ENCODE measurements at places on chromosomes 6 and 20.
A peak's percentile ranks its signal among the peaks of the same experiment; 100 is the strongest.

DNA sequence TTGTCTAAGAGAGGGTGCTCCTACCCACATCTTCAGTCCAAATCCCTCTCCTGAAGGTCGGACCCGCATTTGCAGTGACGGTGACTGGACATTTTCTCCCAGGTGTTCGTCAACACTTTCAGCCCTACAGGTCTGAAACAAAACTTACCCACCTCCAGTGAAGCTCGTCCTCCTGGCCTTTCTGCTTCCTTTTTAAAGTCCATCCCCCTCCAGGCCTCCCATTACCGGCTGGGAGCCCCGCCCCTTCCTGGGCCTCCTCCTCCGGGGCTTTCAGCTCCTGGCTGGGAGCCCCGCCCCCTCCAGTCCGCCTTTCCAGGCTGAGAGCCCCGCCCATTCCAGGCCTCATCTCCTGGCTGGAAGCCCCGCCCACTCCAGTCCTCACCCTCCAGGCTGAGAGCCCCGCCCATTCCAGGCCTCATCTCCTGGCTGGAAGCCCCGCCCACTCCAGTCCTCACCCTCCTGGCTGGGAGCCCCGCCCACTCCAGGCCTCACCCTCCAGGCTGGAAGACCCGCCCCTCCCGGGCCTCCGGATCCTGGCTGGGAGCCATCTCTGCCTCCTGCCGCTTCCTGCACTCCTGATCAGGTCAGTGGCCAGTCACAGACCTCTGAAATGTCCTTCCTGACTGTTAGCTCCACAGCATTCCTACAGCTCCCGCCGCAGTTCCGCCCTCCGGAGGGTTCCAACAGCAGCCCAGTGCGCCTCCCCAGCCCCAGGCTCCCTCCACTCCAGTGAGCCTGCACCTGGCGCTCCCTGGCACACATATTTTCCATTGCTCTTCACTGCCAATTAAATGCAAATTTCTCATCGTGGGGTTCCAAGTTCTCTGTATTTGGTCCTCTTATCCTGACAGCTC lies 98.5 kb downstream of the LY86 start:
- DNase-seq = peak; percentile 97

DNA sequence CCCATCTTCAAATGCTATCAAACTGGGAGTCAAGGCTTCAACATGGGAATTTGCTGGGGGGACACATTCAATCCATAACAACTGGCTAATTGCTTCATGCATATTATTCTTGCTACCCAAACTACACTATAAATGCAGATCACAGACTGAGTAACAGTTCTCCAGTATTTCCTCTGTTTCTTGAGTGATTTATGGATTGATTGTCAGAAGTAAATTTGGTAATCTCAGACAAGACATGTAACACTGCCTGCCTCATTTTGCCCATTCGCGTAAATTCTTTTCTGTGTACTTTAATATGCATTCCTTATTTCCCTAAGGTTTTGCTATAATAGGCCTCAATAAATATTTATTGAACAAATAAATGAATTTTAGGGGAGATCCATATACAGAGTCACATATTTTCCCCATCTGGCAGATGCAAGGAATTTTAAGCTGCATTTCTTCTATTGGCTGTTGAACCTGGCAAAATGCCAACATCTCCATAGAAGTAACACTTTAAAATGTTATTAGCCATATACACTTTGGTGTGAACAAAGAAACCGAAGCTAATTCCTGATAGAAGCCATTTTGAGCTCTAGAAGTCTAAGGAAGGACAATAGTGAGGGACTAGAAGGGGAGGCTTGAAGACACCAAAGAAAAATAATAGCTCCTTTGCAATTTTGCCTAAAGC lies 98.2 kb downstream of the QRSL1 start:
- no peak for DNase-seq

- DNase-seq = no peak
These were observed 41.8 kb downstream of the RIPOR3 start for GRCh38 chr20:50649590-50649989.

GRCh38 chr6:37693079-37693478 lies 4.6 kb downstream of the MDGA1 start:
- no peak for DNase-seq

GRCh38 chr6:159535656-159536350 lies 157.2 kb downstream of the SOD2 start:
- no peak for DNase-seq

GRCh38 chr6:25266456-25267100 lies 12.6 kb upstream of the CARMIL1 start:
- no peak for DNase-seq

- DNase-seq = no peak
These were observed 118.2 kb downstream of the RPS12 start for GRCh38 chr6:132932588-132932987.

- DNase-seq = no peak
These were observed 6.5 kb upstream of the BMP6 start for GRCh38 chr6:7719364-7719850.

GRCh38 chr6:118886641-118887040 lies 7.3 kb upstream of the ASF1A start:
- no peak for DNase-seq

- no peak for DNase-seq
These were observed 78.7 kb downstream of the SLC2A10 start for GRCh38 chr20:46787991-46788762.

DNA sequence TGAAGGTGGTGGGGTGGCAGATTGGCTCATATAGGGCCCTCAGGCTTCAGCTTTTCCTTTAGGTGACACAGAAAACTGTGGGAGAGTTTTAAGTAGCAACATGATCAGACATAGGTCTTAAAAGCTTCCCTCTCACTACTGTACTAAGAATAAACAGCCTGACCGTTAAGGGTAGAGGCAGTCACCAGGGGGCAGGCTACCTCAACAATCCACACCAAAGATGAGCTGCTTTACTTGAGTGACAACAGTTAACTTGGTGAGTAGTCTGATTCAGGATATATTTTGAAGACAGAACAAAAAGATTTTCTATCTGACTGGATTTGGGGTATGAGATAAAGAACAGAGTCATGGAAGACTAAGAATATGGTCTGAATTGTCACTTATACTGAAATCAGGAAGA lies 193.1 kb upstream of the SHLD1 start:
- peak; percentile 14 for DNase-seq

DNA sequence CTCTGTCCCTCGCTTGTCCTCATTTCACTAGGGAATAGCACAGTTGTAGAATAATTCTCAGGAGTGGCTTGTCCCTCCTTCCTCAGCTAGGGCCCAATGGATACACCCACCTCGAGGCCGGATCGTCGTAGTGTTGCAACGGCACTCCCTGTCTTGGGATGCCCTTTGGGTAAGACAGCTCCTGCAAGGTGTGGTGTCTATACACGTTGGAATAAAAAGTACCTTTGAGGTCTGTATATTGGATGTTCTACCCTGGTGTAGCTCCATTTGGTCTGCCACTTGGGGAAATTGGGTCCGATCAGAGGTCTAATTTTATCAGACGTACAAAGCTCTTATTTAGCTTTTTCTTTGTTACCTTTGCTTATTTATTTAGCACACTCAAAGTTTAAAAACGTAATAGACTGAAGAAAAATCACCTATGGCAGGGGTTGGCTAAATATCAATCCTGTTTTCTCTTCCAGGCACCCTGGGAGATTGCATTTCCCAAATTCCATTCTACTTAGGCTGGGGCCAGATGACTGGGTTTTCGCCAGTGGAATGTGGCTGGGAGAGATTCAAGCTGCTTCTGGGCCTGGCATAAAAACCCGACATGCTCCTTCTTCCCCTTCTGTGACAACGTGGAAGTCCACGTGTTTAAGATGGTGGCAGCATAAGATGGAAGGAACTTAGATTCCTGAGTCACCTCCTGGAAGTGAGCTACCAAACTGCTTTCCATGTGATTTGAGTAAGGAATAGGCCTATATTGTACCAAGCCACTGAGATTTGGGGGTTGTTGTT lies 82.3 kb upstream of the CD83 start:
- DNase-seq = no peak

- DNase-seq = no peak
These were observed 13.9 kb upstream of the SLC9A8 start for GRCh38 chr20:49798718-49799117.

DNA sequence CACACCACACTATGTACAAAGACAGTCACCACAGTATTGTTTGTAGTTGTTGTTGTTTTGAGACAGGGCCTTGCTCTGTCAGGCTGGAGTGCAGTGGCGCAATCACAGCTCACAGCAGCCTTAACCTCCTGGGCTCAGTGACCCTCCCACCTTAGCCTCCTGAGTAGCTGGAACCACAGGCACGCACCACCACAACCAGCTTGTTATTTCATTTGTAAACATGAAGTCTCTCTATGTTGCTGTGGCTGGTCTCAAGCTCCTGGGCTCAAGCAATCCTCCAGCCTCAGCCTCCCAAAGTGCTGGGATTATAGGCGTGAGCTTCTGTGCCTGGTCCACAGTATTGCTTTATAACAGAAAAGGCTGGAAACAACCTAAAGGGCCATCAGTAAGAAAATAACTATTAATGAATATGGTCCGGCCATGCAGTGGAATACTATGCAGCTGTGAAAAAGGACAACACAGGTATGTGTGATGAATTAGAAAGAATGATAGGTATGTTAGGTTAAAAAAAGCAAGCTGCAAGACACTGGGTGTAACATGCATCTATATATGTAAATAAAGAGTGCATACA lies 30.0 kb upstream of the PTGIS start:
- no peak for DNase-seq

GRCh38 chr6:123565529-123565928 lies 71.2 kb downstream of the TRDN start:
- no peak for DNase-seq

DNA sequence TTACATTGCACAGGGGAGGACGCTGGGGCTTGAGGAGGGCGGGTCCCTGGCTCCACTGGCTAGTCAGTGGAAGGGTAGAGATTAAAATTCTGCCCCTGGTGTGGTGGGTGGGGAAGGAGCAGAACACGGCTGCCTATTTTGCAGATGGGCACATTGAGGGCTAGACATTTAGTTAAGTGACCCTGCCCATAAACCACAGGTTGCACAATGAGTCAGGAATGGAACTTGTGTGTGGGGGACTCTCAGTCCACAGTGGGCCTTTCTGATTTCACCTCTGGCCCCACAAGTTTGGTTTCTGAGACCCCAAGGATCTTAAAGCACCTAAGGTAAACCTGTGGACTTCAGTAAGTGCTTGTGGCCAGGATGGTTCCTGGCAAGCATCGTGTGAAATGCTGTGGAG lies 22.0 kb upstream of the CCDC167 start:
- DNase-seq = no peak

- DNase-seq = peak; percentile 46
These were observed 148.2 kb upstream of the GGTLC1 start for GRCh38 chr20:24136659-24137246.

- DNase-seq = no peak
These were observed 3.4 kb downstream of the MED20 start for GRCh38 chr6:41917528-41917927.

GRCh38 chr20:19947611-19948264 lies 69.4 kb upstream of the NAA20 start:
- no peak for DNase-seq

GRCh38 chr20:51660672-51661608 lies 107.2 kb downstream of the ATP9A start:
- DNase-seq = no peak

GRCh38 chr20:44435630-44436335 lies 39.9 kb upstream of the TTPAL start:
- DNase-seq = no peak

DNA sequence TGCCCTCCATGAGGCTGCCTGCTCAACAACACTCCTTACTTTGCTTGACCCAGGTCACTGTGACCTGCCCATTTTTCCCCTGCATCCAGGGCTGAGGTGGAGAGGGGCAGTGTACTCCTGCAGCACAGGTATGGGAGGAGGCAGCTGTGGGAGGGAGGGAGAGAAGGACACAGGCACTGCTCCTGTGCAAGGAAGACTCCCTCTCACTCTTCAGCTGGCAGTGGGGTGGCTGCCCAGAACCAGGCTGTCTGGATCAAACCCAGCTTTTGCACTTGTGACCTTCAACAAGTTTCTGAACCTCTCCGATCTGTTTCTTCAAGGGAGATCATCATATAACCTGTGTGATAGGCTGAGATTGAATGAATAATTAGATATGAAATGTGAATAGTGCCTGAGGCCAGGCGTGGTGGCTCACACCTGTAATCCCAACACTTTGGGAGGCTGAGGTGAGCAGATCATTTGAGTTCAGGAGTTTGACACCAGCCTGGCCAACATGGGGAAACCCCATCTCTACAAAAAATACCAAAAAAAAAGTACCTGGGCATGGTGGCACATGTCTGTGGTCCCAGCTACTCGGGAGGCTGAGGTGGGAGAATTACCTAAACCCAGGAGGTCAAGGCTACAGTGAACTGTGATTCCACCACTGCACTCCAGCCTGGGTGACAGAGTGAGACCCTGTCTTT lies 14.1 kb downstream of the TGIF2 start:
- no peak for DNase-seq

DNA sequence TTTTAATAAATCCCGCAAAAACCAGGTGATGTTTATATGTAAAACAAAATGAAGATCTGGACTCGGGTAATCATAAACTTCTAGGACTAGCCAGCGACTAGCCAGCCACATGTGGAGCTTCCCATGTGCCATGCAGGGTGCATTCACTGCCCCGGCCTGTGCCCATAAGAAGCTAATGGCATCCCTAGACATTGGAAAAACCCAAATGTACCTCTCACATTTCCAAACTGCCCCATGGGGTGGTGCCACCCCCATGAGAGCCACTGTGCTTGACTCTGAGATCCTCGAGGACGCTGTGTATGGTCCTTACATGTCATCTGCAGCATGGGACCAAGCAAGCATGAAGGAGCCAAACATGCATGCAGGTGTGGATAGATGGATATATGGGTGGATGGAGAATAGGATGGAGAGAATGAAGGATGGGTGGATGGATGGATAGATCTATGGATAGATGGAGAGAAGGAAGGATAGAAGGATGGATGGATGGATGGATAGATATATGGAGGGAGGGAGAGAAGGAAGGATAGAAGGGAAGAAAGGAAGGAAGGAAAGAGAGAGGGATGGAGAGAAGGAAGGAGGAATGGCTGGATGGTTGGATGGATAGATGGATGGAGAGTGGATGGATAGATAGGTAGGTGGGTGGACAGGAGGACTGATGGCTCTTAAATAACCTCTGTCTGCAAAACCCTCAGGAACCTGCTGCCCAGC lies 203.6 kb downstream of the CDH4 start:
- no peak for DNase-seq

DNA sequence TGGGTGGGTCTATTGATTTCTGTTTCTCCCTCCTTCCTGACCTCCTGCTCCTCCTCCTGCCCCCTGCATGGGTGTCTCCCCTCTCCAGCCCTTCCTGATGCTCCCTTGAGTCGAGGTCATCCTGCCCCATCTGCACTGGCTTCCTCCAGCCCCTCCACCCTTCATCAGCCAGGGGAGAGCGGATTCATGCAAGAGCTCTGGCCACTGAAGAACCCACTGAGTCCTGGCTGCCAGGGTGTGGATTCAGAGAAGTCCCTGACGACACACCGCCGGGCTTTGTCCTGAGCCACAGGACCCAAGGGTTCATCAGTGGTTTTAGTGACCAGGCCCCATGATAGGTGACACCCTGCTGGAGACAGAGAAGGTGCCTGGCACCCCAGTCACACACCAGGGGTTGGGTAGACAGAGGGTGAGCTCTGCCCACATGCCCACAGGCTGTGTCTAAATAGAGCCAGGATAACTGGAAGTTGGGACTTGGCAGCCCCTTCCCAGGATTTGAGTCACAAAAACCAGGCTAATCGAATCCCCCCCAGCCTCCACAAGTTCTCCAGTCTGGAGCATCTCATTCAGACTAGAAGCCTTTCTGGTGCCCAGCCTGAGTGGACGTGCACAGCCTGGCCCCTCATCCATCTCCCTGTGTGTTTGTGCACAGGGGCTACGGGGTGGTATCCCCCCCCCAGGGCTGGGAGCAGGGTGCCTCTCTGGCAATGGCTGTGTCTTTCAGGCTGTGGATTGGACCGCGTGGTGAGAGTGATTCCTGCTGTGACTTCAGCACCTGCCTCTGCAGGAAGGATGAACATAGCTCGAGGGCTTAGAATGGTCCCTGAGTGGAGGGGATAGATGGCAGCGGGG lies 1.2 kb downstream of the GFRA4 start:
- DNase-seq = no peak
